ENCODE measurements at places on chromosomes 1 and 21.

- no peak for DNase-seq
Measured at GRCh38 chr1:117511273-117511672, 94.6 kb upstream of the TENT5C start.

DNA sequence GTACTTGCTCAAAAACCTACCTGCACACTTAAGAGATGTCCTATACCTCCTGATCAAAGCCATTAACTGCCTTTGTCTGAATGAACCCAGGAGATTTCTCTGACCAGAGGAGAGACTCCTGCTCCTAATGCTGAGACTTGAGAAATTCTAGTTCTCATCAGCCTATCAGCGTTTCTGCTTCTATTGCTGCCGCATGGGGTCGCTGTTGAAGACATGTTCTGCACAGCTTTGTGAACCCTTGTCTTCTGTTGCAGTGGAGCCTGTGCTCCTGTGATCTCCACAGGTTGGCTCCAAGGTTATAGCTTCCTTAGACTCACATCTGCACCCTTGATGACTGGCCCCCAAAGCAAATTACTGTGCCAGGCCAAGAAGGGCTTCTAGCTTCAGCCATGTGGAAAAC is 40.2 kb downstream of the EDN2 start:
- no peak for DNase-seq

DNA sequence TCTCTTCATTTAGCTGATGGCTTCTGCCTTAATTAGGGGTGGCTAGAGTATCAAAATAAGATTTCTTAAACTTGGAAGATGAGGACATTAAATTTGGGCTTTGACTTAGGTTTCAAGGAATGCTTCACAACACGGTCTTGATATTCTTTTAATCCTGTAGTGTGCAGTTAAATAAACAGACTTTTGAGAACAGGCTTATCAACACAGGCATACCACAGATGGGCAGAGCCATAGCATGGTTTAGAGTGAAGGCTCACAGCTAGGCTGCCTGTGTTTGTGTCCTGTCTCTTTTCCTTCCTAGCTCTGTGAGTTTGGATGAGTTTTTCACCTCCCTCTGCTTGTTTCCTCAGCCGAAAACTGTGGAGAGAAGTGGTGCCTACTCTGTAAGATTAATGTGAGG is 102.3 kb upstream of the IPO9 start:
- DNase-seq: no peak

- no peak for DNase-seq
Measured at GRCh38 chr1:10245674-10246073, 35.3 kb downstream of the KIF1B start.

DNA sequence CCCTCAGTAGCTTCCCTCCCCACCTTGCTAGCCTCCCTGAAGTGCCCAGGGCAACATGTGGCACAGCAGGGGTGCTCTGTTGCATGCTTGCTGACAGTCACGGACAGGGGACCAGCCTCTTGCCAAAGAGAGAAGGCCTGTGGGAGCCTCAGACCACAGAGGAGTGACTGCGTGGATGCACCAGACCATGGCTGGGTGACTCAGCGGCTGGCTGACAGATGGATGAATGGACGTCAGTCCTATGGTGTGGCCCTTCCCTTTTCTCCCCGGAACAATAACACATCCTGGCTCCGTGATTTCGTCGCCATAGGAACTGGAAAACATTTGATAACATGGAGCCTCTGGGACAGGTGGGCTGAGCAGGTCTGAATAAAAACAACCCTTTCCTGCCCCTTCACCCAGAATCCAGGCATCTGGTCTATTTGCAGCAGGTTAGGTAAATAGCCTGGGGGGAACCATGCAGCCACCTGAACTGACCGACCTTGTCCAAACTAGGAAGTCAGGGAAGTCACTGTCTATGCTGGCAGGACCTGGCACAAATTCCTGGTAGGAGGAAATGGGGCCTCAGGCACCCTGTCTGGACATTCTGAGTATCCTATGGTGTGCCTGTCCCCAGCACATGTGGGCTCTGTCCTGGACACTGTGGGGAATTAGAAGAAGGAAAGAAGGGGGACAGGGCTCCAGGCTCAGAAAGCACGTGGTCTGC is 53.3 kb downstream of the NENF start:
- DNase-seq: peak; percentile 100

DNA sequence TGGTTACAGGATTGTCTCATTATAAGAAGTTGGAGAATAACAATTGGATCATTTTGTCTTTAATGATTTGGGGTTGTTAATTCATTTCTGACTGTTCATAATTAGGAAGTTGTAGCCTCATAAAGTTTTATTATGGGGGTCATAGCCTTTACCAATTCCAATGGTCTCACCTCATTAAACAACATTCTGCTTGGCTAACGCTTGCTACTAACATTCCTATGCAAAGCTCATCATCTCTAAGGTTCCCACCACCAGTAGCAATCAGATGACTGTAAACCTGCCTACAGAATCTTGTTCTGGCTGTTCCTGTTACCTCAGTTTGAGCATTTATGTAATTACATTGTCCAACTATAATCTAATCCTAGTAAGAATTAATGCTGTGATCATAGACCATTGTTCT is 60.2 kb downstream of the ODF2L start:
- peak; percentile 30 for DNase-seq

DNA sequence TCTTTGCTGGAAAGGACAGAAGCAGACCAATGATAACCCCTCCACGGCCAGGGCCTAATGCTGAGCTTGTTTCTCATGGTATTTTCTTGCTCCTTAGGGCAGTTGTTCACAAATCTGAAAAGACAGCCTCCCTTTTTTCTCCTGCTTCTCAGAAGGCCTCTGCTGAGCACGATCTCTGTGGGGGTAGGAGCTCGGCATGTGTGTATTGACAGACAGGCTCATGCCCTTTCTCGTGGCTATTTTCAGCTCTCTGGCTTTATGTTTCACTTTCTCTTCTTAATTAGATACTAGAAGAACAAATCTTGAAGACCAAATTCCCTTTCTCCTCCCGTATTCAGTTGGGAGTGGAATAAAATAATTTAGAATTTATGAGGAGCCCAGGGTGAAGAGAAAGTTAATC is 768 bp upstream of the RIIAD1 start:
- DNase-seq: no peak

DNA sequence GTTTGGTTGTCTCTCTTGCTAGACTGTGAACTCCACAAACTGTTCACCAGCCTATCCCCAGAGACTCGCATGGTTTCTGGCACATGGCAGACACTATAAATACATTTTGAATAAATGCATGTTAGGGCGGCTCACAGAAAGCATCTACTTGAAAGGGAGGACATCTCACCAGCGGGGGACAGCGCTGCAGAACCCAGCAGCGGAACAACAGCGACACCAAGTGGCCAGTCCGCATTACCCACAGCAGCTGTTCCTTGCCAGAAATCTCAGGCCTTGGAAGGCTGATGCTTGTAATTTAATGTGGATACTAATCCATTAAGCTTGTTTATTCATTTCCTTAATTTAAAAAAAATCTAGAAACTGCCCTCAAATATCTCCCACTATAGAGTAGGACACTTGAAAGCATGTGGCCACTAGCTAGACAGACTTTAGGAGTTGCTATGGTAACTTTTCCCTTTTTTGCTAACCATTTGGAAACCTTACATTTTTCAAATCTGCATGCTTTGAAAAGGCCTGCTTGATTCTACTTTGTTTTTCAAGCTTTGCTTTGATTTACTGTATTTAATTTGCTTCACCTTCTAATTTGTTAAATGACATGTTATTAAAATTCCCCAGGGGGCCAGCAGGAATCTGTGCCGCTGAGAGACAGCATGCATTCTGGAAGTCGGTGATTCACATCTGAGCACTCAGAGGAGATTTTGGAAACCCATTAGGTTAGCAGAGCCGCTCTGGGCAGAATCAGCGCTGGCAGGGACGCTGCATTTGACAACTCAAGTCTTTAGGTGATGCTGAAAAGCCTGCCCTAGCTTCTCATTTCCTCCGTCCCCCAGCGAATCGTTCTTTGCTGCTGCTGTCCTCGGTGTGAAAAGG is 63.5 kb upstream of the SSX2IP start:
- DNase-seq: peak; percentile 70
